ENCODE measurements at places on chromosomes 16 and 17. TPM values are rescaled to one million over a fixed set of nuclear protein-coding genes. Genes with fewer than 3 reads are reported as not detected.
A peak's percentile ranks its signal among the peaks of the same experiment; 100 is the strongest.

MAPT gene
- total RNA-seq, result 104 TPM

ZNHIT3 gene
- total RNA-seq, result 22.7 TPM

FOXN1 gene
- not detected for total RNA-seq

TBC1D3D gene
- total RNA-seq, result not detected

DNA sequence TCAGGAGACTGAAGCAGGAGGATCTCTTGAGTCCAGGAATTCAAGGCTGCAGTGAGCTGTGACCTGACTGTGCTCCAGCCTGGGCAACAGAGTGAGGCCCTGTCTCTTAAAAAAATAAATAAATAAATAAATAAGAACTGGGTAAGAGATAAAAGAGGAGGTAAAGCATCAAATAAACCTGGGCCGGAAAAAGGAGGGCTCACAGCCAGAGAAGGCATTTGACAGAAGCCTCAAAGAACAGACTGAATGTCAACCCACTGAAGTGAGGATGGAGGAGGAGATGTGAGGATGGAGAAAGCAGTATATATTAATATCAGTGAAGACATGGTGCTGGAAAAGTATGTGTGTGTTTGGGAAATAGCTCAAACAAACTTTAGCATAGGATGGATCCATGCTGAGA lies 6.1 kb downstream of the NOG start:
- no peak for DNase-seq

DNA sequence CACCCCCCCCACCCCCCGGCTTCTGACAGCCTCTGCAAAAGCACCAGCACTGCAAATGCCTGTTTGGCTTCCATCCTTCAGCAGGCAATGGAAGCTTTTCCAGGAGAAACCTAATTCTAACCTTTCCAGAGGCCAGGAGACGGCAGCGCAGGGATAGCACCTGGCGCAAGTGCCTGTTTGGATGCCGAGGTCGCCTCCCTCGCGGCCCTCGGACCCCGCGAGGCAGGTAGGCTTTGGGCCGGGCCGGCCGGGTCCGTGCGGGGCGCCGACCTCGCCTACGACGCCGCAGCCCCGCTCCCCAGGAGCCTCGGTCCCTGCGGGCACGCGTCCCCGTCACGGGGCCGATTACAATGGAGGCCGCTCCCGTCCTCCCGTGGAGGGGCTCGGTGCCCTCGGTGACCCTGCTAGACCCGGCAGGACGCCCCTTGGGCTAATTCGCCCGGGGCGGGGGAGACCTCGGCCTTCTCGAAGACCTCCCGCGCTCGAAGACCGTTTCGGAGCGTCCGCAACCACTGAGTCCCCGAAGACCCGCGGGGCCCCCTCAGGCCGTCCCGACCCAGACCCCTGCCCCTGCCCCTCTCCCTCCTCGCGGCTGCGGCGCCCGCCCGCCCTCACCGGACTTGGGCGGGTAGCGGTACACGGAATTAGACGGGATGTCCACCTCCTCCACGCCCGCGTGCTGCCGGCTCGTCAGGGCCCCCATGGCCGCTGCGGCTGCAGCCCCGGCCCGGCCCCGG lies 587 bp downstream of the RNF157 start:
- DNase-seq, result no peak

- no peak for DNase-seq
Observed at GRCh38 chr17:75301502-75302206, 12.4 kb upstream of the SLC25A19 start.

GRCh38 chr16:4675864-4676786 lies 17.2 kb upstream of the NUDT16L1 start:
- DNase-seq, result no peak

- DNase-seq, result no peak
Observed at GRCh38 chr17:34816848-34817247, 144.4 kb downstream of the CCT6B start.

DNA sequence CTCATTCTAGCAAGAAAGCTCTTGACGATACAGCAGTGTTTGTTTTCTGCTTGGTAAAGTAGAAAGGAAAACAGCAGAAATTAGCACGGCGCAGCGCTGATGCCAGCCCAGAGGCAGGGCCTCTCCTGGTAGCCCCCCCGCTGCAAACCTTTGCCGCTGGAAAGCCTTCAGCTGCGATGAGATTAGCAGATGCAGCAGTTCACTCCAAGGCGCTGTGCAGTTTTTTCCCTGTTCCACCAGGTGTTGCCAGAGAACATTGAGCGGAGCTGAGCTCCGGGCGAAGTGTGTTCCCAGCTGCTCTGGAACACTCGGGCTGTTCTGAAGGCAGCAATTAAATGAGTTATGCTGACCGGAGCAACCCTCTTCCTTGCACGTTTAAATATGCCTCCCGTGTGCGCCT lies 72.5 kb downstream of the RBFOX1 start:
- DNase-seq, result peak; percentile 38

- DNase-seq, result no peak
Observed at GRCh38 chr17:57402681-57403180, 146.4 kb downstream of the MSI2 start.

GRCh38 chr17:75712446-75712845 lies 8.8 kb upstream of the ITGB4 start:
- no peak for DNase-seq

DNA sequence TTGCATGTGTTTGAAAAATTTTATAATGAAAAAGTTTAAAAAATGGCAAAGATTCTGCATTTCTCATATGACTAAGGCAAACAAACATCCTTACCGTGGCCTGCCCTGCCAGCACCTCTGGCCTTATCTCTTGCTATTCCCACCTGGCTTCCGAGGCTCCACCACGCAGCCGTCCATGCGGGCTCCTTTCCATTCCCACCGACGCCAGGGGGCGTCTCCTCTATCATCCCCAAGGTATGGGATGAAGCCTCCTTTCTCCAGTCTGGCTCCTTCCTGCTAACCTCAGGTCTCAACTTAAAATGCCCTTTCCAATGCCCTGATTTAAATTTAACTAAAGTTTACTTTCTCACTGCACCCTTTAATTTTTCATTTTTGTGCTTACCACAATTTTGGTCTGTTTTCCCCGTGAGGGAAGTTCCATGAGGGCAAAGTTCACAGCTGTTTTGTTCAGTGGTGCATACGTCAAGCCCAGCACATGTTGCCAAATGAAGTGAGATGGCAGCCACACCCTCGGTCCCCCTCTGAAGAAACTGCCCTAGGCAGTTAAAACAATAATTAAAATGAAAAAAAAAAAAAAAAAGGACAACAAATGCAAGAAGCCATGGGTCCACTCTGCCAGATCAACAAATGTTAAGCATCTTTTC lies 13.3 kb upstream of the SDK2 start:
- DNase-seq, result no peak

DNA sequence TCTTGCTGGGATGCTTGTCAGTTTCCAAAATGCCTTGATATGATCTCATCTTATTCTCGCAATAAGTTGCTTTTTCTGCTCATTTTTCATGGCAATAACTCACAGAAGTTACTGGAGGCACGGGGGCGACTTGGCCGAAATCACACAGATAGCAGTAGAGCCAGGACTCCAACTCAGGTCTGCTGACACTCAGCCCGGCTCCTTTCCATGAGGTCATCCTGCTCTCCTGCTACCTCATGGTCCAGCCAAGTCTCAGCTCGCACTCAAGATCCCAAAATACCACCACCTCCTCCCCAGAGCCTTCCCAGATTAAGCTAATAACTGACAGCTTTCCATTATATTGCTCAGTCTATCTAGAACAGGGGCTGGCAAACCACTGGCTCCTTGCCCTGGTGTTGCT lies 269.5 kb downstream of the MAP2K4 start:
- no peak for DNase-seq

- peak; percentile 46 for DNase-seq
Observed at GRCh38 chr16:89031715-89032659, 55.0 kb upstream of the CBFA2T3 start.

DNA sequence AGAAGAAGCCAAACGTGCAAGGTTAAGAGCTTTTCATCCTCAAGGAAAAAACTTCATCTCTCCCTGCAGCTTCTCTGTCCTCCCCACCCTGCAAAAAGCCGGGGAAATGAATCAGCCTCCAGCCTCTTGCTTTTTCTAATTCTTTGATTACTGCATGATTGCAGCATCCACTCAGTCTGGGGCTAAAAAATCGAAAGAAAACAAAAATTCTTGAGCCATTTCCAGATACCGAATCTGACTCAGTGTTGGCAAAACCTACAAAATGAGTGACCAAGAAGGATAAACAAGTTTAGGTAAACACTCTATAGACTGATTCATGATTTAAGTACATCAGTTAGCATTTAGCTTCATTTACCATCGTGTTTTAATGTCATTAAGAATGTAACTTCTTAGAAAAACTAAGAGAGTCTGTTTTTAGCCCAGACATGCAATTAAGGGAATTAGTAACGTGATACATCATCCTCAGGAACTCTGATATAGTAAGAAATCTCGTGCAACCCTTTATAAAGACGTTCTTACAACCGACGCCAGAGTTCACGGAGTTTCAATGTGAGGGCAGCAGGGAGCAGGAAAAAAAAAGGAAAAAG lies 287.3 kb upstream of the FOXF1 start:
- DNase-seq, result no peak

GRCh38 chr17:75754378-75755204 lies 10.4 kb downstream of the GALK1 start:
- DNase-seq, result no peak

- no peak for DNase-seq
Observed at GRCh38 chr17:38325221-38325851, 18.4 kb downstream of the GPR179 start.
